ENCODE measurements at places on chromosomes 6 and 20.
A peak's percentile ranks its signal among the peaks of the same experiment; 100 is the strongest.

DNA sequence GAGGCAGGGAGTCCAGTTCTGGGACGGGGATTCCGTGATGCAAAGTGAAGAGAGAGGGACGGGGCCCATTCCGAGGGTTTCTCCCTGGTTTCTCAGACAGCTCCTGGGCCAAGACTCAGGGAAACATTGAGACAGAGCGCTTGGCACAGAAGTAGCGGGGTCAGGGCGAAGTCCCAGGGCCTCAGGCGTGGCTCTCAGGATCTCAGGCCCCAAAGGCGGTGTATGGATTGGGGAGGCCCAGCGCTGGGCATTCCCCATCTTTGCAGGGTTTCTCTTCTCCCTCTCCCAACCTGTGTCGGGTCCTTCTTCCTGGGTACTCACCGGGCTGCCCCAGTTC lies 35.9 kb upstream of the HLA-G start:
- H3K27ac ChIP-seq, result no peak overlapping the region
- no peak for DNase-seq
- no peaks in the 10 kb centered on the region for H3K36me3 ChIP-seq
- peaks cover 22% of the 10 kb centered on the region for H3K4me1 ChIP-seq
- peak overlapping the region; percentile 88 for H3K4me3 ChIP-seq

DNA sequence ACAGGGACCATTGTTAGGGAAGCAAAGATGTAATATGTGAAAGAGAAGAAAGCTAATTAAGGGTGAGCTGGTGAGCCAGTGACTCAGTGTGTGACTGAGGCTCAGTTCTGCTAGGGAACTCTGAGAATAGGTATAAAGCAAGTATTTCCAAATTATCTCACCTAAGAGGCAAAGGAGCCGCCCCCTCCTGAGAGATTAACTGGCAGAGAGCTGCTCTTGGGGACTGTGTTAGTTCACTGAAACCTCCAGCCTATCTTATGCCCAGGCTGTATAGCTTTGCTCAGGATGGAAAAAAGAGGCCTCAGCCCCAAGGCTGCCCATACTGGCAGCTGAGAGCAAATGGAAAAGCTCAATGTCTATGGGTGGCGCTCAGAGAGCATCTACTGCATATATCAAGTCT lies 152.0 kb downstream of the PAK5 start:
- no peak for DNase-seq
- H3K4me1 ChIP-seq, result no peaks in the 10 kb centered on the region
- no peak overlapping the region for H3K4me3 ChIP-seq
- H3K36me3 ChIP-seq, result no peaks in the 10 kb centered on the region
- peaks cover 8% of the 10 kb centered on the region for H3K27me3 ChIP-seq

GRCh38 chr6:10084111-10084986 lies 330.5 kb downstream of the TFAP2A start:
- no peaks in the 10 kb centered on the region for H3K36me3 ChIP-seq
- no peak overlapping the region for H3K27ac ChIP-seq
- H3K4me3 ChIP-seq, result no peak overlapping the region
- no peaks in the 10 kb centered on the region for H3K4me1 ChIP-seq
- DNase-seq, result no peak
- H3K27me3 ChIP-seq, result no peaks in the 10 kb centered on the region

DNA sequence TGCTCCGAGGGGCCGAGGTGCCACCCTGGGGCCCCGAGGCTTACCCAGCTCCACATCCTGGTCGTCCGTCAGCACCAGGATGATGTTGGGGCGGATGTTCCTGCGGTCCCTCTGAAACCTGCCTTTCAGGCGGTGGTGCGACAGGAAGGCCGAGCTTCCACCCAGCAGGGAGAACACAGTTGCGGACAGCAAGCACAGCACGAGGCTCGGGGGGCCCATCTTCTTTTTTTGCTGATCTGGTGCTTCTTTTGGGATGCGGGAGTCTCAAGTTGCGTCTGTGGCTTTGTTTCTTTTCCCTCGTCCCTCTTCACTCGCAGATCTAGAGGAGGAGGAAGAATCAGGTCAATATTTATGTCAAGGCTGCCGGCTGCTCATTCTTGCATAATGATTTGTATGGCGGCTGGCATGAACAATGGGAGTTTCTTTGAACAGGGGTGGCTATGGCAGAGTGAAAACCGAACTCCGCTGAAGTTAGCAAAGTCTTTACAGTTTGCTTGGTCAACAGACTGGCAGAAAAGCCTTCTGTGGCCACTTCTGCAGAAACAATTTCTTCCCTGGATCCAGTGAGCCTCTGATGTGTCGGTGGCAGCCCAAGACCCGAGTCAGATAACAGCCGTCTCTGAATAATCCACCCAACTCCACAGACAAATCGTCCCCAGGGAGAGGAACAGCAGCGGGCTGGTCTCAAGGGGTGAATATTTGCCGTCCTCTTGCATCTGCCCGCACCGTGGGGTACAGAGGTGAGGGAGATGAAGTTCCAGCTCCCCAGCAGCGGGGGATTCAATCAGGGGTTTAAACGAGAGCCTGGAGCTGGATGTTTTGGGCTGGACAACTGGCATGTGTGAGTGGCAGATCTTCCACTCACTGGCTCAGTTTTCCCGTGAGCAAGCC lies 27.9 kb downstream of the SULF2 start:
- no peak overlapping the region for H3K4me3 ChIP-seq
- no peak overlapping the region for H3K27ac ChIP-seq
- peaks cover 3% of the 10 kb centered on the region for H3K4me1 ChIP-seq
- peaks cover 16% of the 10 kb centered on the region for H3K36me3 ChIP-seq
- DNase-seq, result no peak

DNA sequence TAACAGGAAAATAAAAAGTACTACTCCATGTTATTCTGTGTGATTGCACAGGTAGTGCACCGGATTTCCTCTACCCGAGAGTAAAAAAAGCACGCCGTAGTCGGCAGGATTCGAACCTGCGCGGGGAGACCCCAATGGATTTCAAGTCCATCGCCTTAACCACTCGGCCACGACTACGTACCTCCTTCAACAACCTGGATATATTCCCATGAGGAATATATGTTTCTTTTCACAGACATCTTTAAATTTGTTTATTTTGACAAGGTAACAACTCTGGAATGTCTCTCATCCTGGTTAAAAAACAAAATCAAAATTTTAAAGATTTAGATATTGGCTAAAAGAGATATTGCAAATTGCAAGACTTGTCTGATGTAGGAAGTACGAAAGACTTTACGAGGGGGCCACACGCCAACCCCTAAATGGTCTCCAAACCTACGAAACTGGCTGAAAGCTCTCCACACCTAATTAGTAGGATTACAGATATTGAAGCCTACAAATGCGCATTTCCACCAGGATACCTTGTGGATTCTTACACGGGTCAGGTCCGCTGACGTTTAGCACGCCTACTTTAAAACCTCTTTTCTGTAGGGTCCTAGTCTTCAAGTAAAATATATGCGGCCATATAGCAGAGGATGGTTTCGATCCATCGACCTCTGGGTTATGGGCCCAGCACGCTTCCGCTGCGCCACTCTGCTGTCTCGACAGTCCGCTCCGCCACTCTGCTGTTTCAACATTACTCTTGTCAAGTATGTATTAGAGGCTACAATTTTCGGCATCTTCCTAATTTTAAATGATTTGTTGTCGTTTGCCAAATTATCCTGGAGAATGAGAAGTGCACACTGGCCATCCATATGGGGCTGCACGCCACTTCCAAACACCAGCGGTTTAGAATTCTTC lies 52.2 kb upstream of the BTN3A2 start:
- H3K27me3 ChIP-seq, result peaks cover 10% of the 10 kb centered on the region
- peak overlapping the region; percentile 63 for H3K27ac ChIP-seq
- peak overlapping the region; percentile 66 for H3K4me3 ChIP-seq
- H3K36me3 ChIP-seq, result no peaks in the 10 kb centered on the region

DNA sequence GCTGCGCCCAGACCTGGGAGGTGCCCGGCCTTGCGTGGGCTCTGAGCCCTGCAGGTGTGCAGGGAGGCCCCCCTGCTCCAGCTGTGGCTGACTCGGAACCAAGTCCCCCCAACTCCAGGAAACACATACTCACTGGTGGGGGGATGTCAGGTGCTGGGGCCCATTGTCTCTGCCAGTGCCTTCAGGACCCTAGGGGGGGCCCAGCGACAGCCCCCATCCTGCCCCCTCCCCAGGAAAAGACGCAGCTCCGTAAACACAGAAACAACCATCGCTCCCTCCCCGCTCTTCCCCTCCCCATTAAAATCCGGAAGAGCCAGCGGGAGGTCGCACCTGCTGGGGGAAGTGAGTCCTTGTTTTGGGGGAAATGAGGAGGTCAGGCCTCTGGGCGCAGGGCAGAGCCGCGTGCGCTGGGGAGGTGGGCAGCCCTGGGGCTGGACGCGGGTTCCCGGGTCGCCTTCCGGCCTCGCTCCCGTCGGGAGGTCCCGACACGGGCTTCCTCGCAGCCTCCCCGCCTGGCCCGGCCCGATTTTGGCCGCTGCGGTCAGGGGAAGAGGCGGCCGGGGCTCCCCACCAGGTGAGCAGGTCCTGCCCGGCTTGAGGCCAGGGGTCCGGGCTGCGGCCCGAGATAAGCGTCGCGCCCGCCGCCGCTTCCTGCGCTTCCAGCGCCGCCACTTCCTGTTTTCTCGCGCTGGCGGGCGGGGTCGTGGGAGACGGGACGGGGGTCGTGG lies 6.2 kb downstream of the C20orf204 start:
- peaks cover 53% of the 10 kb centered on the region for H3K4me1 ChIP-seq
- peaks cover 8% of the 10 kb centered on the region for H3K36me3 ChIP-seq
- peaks cover 96% of the 10 kb centered on the region for H3K27me3 ChIP-seq
- no peak for DNase-seq
- peak overlapping the region; percentile 58 for H3K4me3 ChIP-seq
- H3K27ac ChIP-seq, result peak overlapping the region; percentile 89

- peaks cover 16% of the 10 kb centered on the region for H3K4me1 ChIP-seq
- no peaks in the 10 kb centered on the region for H3K27me3 ChIP-seq
- H3K27ac ChIP-seq, result no peak overlapping the region
- no peak overlapping the region for H3K4me3 ChIP-seq
- no peak for DNase-seq
- peaks cover 69% of the 10 kb centered on the region for H3K36me3 ChIP-seq
Observed at GRCh38 chr6:89339565-89339964, 13.0 kb downstream of the UBE2J1 start.

DNA sequence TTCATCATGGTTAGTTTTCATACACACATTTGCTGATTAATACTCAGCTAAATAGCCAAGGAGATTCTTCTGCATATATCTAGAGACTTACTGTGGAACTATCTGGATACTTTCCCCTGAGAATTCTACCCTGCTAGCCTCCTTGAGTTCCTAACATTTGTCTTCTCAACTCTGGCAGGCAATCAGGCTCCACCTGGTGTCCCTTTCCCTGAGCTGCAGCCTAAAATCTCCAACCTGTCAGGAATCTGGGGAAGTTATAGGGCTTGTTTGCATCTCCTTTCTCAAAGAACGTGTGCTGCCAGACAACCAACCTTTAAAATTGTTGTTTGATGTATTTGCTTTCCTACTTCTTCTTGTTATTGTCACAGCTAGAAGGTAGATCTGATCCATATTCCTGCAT lies 73.4 kb downstream of the FUT9 start:
- H3K4me3 ChIP-seq, result no peak overlapping the region
- H3K36me3 ChIP-seq, result no peaks in the 10 kb centered on the region
- H3K27ac ChIP-seq, result no peak overlapping the region
- no peaks in the 10 kb centered on the region for H3K27me3 ChIP-seq

- no peak overlapping the region for H3K27ac ChIP-seq
- no peaks in the 10 kb centered on the region for H3K4me1 ChIP-seq
- DNase-seq, result peak; percentile 57
- no peaks in the 10 kb centered on the region for H3K36me3 ChIP-seq
Observed at GRCh38 chr20:58870293-58871014, 17.9 kb downstream of the GNAS start.

- no peak overlapping the region for H3K27ac ChIP-seq
- H3K4me3 ChIP-seq, result no peak overlapping the region
- no peaks in the 10 kb centered on the region for H3K4me1 ChIP-seq
- H3K36me3 ChIP-seq, result no peaks in the 10 kb centered on the region
- peaks cover 61% of the 10 kb centered on the region for H3K27me3 ChIP-seq
- no peak for DNase-seq
Observed at GRCh38 chr6:47321577-47321976, 11.9 kb upstream of the TNFRSF21 start.

GRCh38 chr6:49300443-49300842 lies 162.6 kb downstream of the MMUT start:
- no peaks in the 10 kb centered on the region for H3K36me3 ChIP-seq
- H3K4me1 ChIP-seq, result no peaks in the 10 kb centered on the region
- no peak for DNase-seq
- H3K27ac ChIP-seq, result no peak overlapping the region
- H3K27me3 ChIP-seq, result no peaks in the 10 kb centered on the region

- no peak overlapping the region for H3K27ac ChIP-seq
- H3K36me3 ChIP-seq, result no peaks in the 10 kb centered on the region
- H3K4me3 ChIP-seq, result peak overlapping the region; percentile 76
- peaks cover 100% of the 10 kb centered on the region for H3K27me3 ChIP-seq
Observed at GRCh38 chr6:108117427-108118358, 43.2 kb upstream of the OSTM1 start.

- H3K27me3 ChIP-seq, result no peaks in the 10 kb centered on the region
- peaks cover 76% of the 10 kb centered on the region for H3K4me1 ChIP-seq
- H3K4me3 ChIP-seq, result no peak overlapping the region
- peak overlapping the region; percentile 22 for H3K27ac ChIP-seq
Observed at GRCh38 chr6:128241216-128241615, 279.2 kb downstream of the PTPRK start.

DNA sequence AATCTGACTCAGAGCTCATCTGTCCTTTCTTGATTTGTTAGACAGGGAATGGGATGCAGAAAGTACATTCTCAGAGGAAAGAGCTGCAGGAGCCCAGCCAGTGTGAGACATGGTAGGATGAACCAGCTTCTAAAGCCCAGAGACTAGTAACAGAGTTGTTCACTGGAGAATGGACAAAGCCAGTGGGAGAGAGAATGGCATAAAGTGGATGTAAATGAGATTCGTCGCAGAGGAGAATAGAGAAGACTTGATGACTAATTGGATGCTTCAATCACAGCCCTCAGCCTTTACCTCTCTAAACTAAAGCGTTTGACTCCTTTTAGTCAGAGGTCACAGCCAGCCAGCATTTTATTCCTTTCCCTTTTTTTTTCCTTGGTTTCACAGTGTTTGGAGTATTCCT lies 25.5 kb upstream of the L3MBTL3 start:
- H3K36me3 ChIP-seq, result no peaks in the 10 kb centered on the region
- H3K4me3 ChIP-seq, result no peak overlapping the region
- DNase-seq, result no peak
- no peaks in the 10 kb centered on the region for H3K4me1 ChIP-seq

- H3K4me1 ChIP-seq, result no peaks in the 10 kb centered on the region
- H3K4me3 ChIP-seq, result no peak overlapping the region
- H3K27ac ChIP-seq, result no peak overlapping the region
- H3K27me3 ChIP-seq, result peaks cover 4% of the 10 kb centered on the region
- H3K36me3 ChIP-seq, result no peaks in the 10 kb centered on the region
- DNase-seq, result peak; percentile 19
Observed at GRCh38 chr20:19074828-19075516, 137.5 kb upstream of the SLC24A3 start.

DNA sequence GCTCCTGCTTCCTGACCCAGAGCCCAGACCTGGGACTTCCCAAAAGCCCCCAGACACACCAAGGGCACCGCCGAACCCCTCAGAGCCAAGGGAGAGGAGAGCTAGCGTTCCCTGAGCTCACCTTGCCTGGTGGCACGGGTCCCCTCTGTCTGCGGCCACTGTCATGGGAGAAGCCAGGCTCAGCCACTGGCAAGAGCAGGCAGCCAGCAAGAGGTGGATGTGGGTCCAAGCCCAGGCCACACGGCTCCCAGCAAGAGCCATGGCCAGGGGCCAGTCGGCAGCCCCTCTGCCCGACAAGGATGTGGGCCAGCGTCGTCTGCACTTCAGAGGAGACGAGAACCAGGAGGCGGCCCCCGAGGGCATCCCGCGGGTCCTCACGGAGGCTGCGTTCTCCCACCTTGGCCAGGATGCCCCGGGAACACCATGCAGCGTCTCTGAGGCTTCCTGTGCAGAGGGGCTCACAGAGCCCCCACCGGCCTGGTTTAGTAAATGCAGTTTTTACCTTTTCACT lies 2.2 kb upstream of the PPDPF start:
- H3K4me1 ChIP-seq, result peaks cover 46% of the 10 kb centered on the region
- peaks cover 13% of the 10 kb centered on the region for H3K36me3 ChIP-seq
- no peak for DNase-seq
- H3K27ac ChIP-seq, result no peak overlapping the region
- H3K27me3 ChIP-seq, result no peaks in the 10 kb centered on the region
- H3K4me3 ChIP-seq, result no peak overlapping the region
